Activated CD8-positive, alpha-beta T cell treated with anti-CD3 and anti-CD28 coated beads for 36 hours (primary cell): ENCODE measurements at places on chromosomes 2 and 18. TPM values are rescaled to one million over a fixed set of nuclear protein-coding genes. Genes with fewer than 3 reads are reported as not detected.
A peak's percentile ranks its signal among the peaks of the same experiment; 100 is the strongest.

CCBE1 gene
- not detected for total RNA-seq

SPDYA gene
- total RNA-seq, result 1.3 TPM

DNA sequence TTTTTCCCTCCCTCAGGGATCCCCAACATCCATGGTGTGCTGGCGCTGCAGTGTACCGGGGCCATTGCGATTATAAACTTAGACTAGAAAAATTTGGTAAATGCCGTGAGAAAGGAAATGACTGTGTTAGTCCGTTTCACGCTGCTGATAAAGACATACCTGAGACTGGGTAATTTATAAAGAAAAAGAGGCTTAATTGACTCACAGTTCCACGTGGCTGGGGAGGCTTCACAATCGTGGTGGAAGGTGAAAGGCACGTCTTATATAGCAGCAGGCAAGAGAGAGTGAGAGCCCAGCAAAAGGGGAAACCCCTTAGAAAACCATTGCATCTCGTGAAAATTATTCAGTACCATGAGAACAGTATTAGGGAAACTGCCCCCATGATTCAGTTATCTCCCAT lies 44.3 kb downstream of the NTSR2 start:
- H3K27me3 ChIP-seq, result no peaks in the 10 kb centered on the region
- no peaks in the 10 kb centered on the region for H3K36me3 ChIP-seq
- peak; percentile 41 for DNase-seq
- no peaks in the 10 kb centered on the region for H3K4me1 ChIP-seq
- no peak overlapping the region for H3K4me3 ChIP-seq

DNA sequence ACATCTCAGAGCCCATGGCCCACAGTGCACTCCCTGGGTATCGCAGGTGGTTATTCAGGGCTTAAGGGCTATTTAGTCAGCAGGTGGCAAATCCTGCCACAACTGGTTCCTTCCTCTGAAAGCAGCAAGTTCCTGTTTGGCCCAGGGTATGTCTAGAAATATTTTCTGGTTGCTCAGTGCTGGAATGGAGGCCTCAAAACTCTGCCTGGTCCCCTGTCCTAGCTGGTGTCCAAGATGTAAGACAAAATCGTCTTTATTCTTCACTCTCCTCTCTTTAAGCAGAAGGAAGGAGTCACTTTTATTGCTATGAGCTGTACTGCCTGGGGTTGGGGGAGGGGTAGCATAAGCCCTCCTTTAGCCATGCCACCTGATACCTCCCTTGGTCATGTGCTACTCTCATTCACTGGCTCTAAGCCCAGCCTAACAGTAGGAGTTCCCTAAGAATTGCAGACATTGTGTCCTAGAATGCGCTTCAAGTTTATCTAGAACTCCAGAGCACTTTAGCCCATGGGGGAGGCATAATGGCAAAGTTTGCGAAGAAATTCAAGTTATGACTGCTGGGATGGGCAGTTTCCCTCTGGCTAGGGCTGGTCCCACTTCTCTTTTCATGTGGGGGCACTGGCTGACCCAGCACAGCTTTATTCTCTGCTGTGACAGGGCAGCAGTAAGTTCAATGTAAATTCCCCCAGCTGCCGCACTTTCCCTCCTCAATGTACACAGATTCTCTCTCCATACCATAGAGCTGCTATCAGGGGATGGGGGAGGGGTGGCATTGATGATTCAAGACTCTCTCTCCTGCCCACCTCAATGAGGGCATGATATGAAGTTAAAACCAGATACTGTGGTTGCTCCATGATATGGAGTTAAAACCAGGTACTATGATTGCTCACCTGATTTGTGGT lies 27.1 kb upstream of the CWC22 start:
- no peak for DNase-seq
- no peak overlapping the region for H3K27ac ChIP-seq
- no peaks in the 10 kb centered on the region for H3K36me3 ChIP-seq
- no peak overlapping the region for H3K4me3 ChIP-seq

DNA sequence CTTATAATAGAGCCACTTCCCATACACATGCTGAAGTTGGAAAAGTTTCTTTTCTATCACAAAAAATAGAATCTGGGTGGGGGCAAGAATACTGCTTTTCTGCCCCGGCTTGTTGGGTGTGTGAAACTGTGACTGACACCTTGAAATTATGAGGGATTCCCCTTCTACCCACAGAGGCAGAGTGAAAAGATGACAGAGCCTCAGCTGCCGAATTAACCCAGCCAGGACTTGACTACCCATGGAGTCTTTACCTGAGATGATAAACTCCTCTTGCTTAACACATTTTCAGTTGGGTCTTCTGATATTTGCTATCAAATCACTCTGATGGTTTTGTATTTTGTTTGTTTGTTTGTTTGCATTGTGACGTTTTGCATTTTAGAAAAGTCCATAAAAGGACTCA lies 66.0 kb upstream of the PMAIP1 start:
- peak; percentile 36 for DNase-seq
- peaks cover 7% of the 10 kb centered on the region for H3K4me1 ChIP-seq
- H3K36me3 ChIP-seq, result no peaks in the 10 kb centered on the region
- H3K27ac ChIP-seq, result no peak overlapping the region
- H3K27me3 ChIP-seq, result no peaks in the 10 kb centered on the region

DNA sequence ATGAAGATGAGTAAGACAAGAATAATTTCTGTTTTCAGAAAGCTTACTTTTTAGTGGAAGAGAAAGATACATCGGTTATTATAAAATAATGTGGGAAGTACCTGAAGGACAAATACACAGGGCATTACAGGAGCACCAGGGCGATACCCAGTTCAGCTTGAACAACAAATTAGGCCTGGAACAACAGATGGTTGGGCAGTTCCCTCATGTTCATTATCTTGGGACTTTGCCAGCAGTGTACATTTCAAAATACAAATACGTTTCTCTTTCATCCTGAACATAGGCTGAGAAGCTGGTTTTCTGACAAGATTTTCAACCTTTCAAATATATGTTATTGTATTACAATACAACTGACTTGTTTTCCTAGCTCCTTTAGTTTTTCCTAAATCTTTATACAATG lies 79.6 kb downstream of the TGIF1 start:
- H3K27ac ChIP-seq, result no peak overlapping the region
- no peak overlapping the region for H3K4me3 ChIP-seq
- no peaks in the 10 kb centered on the region for H3K36me3 ChIP-seq
- peaks cover 17% of the 10 kb centered on the region for H3K4me1 ChIP-seq
- DNase-seq, result no peak
- no peaks in the 10 kb centered on the region for H3K27me3 ChIP-seq

DNA sequence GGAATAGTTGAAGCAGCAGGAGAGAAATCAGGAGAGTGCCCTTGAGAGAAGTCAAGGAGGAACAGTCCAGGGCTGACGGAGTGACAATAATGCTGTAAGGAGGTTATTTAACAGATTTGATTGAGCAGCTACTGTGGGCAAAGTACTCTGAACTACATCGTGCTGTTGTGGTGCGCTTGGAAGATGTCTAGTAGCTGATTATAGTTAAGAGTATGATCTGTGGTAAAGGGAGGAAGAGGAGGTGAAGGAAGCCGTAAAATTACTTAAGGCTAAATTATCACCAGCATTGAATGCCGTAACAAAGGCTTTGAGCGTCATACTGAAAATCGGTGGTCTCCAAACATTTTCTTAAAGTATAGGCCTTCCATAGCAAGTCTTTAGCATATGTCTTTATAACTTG lies 4.5 kb downstream of the PCBP1 start:
- H3K4me3 ChIP-seq, result peak overlapping the region; percentile 66
- DNase-seq, result no peak
- peaks cover 62% of the 10 kb centered on the region for H3K36me3 ChIP-seq
- no peaks in the 10 kb centered on the region for H3K27me3 ChIP-seq

GRCh38 chr2:134249755-134250154 lies 4.1 kb upstream of the MGAT5 start:
- peak overlapping the region; percentile 55 for H3K27ac ChIP-seq
- H3K36me3 ChIP-seq, result peaks cover 16% of the 10 kb centered on the region
- peaks cover 97% of the 10 kb centered on the region for H3K4me1 ChIP-seq
- H3K27me3 ChIP-seq, result no peaks in the 10 kb centered on the region
- H3K4me3 ChIP-seq, result no peak overlapping the region
- no peak for DNase-seq

DNA sequence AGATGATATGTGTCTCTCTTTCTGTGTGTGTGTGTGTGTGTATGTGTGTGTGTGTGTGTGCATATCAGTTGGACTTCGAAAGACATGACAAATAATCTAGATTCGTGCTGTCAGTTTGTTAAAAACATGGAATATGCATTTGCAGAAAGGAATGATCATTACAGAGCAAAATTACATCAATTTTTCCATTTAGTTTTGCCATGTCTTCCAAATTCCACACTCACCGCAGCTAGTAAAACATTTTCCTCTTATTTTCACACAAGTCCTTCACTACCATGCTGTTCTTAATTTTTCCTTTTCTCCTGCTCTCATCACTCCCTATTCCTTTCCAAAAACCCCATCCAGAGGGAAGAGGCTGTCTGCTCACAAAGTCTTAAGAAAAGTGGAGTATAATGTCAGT lies 1191.4 kb upstream of the SLC39A10 start:
- H3K27ac ChIP-seq, result no peak overlapping the region
- H3K36me3 ChIP-seq, result no peaks in the 10 kb centered on the region
- no peaks in the 10 kb centered on the region for H3K27me3 ChIP-seq
- no peaks in the 10 kb centered on the region for H3K4me1 ChIP-seq

GRCh38 chr18:49371073-49371472 lies 89.4 kb downstream of the DYM start:
- H3K36me3 ChIP-seq, result peaks cover 15% of the 10 kb centered on the region
- H3K4me3 ChIP-seq, result no peak overlapping the region
- DNase-seq, result no peak
- no peaks in the 10 kb centered on the region for H3K4me1 ChIP-seq
- no peaks in the 10 kb centered on the region for H3K27me3 ChIP-seq

- no peak overlapping the region for H3K4me3 ChIP-seq
- DNase-seq, result no peak
Observed at GRCh38 chr2:66041902-66042657, 392.8 kb upstream of the MEIS1 start.

GRCh38 chr2:199739413-199740110 lies 111.4 kb downstream of the FTCDNL1 start:
- no peak overlapping the region for H3K27ac ChIP-seq
- peak; percentile 75 for DNase-seq
- H3K4me3 ChIP-seq, result no peak overlapping the region

DNA sequence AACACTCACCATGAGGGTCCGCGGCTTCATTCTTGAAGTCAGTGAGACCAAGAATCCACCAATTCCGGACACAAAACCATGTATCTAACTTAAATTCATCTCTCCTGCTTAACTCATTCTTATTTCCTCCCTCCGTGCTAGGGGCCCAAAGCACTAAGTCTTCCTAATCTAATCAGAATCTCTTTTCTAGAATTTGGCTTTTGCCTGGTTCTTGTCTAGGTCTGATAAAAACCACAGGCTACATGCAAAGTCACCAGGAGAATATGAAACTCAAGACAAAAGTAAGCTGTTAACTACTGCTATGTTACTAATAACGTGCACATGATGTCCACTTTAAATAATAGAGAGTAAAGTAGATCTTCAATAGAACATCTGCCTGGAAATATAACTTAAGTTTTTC lies 69.9 kb downstream of the TRIP12 start:
- H3K4me1 ChIP-seq, result peaks cover 58% of the 10 kb centered on the region
- H3K4me3 ChIP-seq, result no peak overlapping the region
- DNase-seq, result no peak
- peak overlapping the region; percentile 79 for H3K27ac ChIP-seq
- H3K36me3 ChIP-seq, result peaks cover 46% of the 10 kb centered on the region

DNA sequence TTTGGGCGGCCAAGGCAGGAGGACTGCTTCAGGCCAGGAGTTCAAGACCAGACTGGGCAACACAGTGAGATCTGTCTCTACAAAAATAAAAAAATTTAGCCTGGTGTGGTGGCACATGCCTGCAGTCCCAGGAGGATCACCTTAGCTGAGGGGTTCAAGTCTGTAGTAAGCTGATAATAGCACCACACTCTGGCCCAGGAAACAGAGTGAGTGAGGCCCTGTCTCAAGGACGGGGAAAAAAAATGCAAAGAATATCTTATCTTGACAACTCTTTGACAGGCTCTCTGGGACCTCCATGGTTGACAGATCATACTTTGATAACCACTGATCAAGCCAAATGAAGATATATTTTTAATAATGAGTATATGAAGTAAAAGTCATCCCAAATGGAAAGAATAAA lies 22.7 kb downstream of the USP34 start:
- H3K36me3 ChIP-seq, result peaks cover 35% of the 10 kb centered on the region
- no peaks in the 10 kb centered on the region for H3K27me3 ChIP-seq
- DNase-seq, result no peak
- H3K4me1 ChIP-seq, result peaks cover 36% of the 10 kb centered on the region
- no peak overlapping the region for H3K27ac ChIP-seq

DNA sequence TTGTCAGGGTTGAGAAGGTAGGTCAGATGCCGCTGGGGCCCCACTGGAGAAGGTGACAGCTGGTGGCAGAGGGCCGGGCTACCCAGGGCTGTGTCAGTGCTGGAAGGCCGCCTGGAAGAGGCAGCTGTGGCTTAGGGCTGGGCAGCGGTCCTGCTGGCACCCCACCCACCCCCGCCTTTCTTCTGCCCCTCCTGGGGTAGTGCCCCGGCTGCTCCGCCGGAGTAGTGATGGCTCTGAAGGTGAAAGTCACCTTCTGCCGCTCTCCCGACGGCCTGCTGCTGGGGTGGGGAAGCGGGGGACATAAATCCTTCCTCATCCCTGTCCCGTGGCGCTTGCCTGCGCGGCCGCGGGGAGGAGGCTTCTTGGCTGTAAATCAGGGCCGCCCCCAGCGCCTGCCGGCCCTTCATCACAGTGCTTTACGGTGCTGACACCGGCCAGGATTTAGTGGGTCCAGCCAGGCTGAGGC lies 332.2 kb downstream of the DYSF start:
- DNase-seq, result no peak

GRCh38 chr2:112481528-112482233 lies at the start of gene TTL:
Gene TTL (plus strand): TSS chr2:112482156. CDS start chr2:112482345, 189 bp downstream.
- peaks cover 33% of the 10 kb centered on the region for H3K4me1 ChIP-seq
- no peaks in the 10 kb centered on the region for H3K27me3 ChIP-seq
- DNase-seq, result peak; percentile 80
- peak within 1 kb of the TSS; percentile 90 for H3K4me3 ChIP-seq
- peak within 1 kb of the TSS; percentile 87 for H3K27ac ChIP-seq
- peaks cover 14% of the 10 kb centered on the region for H3K36me3 ChIP-seq

DNA sequence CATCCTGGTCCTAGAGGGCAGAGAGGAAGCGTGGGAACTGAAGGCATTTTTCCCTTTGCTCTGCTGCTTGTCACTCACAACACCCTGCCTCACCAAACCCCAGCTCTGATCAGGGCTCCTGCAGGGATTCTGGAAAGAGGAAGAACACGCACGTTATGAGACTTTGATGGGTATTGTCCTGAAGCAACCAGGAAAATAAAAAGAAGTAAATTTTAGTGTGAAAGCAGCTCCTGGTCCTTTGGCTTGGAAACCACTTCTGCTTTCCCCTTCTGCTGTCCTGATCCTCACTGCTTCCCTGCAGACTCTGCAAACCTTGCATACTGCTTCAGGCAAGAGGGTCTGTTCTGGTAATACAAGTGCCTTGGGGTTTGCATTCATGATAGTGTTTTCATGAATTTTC lies 164.1 kb downstream of the SLC8A1 start:
- no peak for DNase-seq
- peaks cover 2% of the 10 kb centered on the region for H3K4me1 ChIP-seq
- H3K4me3 ChIP-seq, result no peak overlapping the region
- H3K27ac ChIP-seq, result no peak overlapping the region
- H3K36me3 ChIP-seq, result no peaks in the 10 kb centered on the region
